ENCODE measurements at places on chromosomes 2 and 18.

- DNase-seq, result no peak
These were observed 38.4 kb downstream of the XIRP2 start for GRCh38 chr2:166926657-166927056.

DNA sequence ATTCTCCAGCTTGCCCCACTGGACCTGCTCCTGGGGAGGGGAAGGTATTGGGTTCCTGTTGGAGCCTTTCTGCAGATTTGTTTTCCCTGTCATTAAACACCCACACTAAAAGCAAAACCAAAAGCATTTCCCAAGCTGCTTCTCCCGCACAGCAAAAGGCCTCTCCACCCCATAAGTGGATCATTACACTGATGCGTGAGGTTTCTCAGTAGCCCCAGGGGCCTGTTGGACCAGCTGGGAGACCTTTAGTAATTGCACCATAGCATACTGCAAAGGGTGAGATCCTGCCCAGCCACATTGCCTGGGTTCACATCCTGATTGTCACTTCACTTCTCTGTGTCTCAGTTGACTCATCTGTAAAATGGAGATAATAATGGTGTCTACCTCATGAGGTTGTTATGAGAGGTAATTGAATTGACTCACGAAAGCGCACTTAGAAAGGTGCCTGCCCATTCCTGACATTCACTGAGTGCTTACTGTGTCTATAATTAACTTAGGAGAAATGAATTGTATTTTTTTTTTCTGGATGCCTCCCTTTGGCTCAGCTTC, 43.9 kb downstream of the TOGARAM2 start:
- DNase-seq, result no peak

- no peak for DNase-seq
These were observed 2069.6 kb upstream of the CELF4 start for GRCh38 chr18:39635192-39635591.

DNA sequence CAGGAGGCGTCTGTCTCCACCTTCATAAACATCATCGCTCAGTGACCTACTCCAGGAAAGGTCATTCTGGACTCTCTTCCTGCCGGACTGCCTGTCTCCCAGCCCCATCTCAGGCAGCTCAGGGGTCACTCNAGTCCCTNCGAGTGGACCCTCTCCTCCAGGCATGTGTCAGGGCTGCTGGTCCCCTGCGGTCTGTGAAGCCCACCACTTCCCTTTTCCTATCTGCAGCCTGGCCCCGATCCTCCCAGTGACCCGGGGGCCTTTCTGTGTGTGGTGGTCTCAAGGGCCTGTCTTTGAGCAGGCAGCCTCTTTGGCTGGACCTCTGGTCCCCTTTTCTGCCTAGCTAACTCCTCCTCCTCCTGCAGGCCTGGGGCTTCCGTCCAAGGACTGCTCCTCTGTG, 5.9 kb upstream of the PARD6G start:
- no peak for DNase-seq

GRCh38 chr2:203591642-203592041, 56.5 kb upstream of the RAPH1 start:
- DNase-seq, result no peak

DNA sequence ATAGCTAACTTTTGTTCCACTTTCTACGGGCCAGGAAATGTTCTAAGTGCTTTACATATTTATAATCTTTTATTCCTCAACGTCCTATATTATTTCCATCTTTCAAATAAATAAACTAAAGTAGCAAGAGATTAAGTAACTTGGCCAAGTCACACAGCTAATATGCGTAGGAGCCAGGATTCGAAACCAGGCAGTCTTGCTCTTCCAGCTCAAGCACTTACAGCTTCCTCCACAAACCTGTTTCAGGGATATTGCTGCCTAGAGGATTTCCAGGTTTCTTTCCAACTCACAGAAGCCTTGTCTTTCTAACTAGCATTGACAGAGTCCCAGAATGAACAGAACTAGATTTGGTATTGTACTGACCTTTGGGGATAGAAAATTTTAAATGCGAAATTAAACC, 102.5 kb downstream of the FIGN start:
- no peak for DNase-seq

DNA sequence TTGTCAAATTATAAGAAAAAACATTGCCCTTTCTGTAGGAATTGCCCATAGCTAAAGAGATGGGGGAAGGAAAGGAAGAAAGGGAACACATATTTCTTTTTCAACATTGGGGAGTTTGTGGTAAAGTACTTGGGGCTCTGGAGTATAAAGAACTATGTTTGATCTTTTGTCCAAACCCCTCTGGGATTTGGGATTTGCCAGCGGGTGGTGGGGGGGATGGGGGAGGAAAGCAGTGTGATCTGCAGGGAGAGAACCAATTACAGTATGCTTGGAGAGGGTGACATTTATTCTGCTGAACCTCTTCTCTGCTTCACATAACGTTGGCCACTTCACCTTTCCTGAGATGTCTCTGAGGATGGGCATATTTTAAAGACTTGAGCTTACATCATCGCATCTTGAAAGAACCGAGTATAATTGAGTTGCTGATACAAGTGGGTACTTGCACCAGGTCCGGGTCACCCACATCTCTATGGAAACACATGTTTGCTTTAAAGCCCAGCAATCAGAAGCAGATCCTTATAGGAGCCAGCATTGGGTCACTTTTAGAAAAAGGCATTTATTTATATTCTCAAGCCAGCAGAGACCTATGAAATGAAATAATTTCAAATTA, 73.1 kb downstream of the SPATS2L start:
- no peak for DNase-seq

GRCh38 chr2:236875906-236876505, 209.7 kb upstream of the COPS8 start:
- no peak for DNase-seq

GRCh38 chr2:9809448-9810088, 33.7 kb upstream of the TAF1B start:
- no peak for DNase-seq

DNA sequence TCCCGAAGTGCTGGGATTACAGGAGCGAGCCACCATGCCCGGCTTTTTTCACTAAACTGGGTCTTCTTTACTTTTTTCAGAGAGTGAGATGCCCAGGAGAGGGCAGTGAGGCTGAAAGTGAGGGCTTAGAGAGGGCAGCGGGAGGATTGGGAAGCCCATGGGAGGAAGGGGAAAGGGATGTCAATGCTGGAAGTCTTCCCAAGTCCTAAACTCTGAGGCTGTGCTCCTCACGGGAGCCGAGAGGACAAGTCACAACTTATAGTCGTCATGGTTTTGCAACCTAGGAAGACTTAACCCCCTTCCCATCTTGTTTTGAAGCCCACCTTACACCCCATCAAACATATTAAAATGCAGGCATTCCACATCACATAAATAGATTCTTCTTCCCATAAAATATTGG, 15.1 kb upstream of the MEP1B start:
- DNase-seq, result no peak

DNA sequence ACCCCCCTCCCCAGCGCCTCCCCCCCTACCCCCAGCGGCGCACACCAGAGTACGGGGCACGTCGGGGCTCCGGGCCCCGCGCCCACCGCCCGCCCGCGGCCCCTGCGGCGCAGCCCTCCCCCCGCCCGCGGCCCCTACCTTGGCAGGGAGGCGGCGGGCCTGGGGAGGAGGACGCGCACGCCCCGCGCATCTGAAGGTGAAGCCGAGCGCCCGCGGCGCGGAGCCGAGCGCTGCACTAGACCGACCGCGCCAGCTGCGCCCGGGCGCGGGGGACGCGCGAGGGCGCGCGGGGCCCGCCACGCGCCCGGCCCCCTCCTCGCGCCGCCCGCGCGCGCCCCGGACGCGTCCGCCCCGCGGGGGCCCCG, at the start of gene ZNF516:
Gene ZNF516 (minus strand): TSS at position 237 of the 365 bp plus-strand sequence. CDS start 52,188 bp downstream, outside the sequence.
- DNase-seq, result no peak

DNA sequence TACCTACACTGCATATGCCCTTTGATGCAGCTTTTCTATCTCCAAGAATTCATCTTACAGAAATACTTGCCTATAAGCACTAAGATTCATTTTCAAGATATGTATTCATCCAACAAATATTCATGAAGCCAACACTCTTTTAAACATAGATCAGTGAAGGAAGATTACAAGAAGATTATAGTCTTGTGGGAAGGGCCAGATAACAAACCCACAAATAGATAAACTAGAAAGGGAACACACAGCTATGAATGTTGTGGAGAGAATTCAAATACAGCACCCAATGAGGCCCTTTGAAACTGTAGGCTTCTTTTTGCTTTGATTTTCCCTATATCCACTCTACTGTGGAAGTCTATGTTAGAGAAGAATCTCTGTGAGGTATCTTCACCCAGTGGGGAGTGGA, 186.7 kb upstream of the RBMS1 start:
- DNase-seq, result no peak

DNA sequence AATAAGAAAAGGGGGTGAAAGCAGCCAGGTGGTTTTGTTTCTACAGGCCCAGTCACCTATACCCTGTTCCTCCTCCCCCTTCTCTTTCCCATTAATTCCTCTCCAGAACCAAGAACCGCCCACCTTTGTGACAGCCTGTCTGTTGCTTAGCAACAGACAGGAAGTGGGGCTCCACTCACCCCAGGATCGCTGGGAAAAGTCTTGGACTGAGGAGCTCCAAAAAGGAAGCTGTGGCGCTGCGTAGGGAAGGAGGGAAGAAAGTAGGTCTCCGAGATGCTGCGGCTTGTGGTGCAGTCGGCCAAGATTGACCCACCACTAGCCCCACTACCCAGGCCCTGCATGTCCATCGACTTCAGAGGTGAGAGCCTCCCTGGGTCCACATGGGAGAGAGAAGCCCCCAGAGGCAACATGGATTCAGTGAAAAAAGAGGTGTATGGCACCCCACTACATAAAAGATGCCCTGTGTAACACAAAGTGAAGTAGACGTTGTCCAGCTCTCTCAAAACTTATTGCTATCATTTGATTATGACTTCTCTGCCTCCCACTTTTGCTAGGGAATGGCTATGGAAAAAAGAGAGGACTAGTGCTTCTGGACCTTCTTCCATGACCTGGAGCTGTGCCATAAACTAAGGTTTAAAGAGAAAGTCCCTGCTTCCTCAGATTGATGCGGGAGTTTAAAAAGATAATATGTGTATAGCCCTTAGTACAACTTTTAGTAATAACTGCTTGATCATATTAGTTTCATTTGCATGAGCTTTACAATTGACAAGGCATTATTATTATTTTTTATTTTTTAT, at the start of gene FER1L5:
Gene FER1L5 (plus strand): TSS at position 201 of the 797 bp plus-strand sequence. CDS start 73 bp downstream, at position 274.
- DNase-seq, result no peak

DNA sequence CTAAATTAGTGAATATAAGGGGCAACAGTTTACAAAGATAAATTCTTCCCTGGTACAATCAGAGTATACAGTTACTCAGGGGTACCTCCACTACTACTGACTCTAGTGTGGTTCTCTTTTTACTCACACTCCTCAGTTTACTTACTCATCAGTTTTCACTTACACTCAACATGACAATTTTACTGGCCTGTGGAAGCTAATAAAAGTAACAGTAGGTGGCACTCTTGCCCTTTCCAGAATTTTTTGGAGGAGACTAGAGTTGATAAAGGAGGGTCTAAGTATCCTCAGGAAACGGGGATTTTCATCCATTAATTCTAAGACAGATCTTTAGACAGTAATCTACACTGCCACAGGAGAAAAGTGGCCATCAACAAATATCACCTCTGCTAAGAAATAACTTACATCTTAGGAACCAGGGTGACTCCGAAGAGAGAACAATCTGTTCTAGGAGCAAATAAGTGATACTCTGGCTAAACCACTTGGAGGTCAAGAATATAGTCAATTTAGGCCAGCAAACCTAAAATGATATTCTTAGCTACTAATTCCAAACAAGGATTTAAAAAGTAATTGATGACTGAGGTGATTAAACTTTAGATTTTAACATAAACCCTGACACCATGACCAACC, 61.3 kb downstream of the ATL2 start:
- DNase-seq, result peak; percentile 18

- no peak for DNase-seq
These were observed 53.5 kb upstream of the SPOPL start for GRCh38 chr2:138447889-138448570.

DNA sequence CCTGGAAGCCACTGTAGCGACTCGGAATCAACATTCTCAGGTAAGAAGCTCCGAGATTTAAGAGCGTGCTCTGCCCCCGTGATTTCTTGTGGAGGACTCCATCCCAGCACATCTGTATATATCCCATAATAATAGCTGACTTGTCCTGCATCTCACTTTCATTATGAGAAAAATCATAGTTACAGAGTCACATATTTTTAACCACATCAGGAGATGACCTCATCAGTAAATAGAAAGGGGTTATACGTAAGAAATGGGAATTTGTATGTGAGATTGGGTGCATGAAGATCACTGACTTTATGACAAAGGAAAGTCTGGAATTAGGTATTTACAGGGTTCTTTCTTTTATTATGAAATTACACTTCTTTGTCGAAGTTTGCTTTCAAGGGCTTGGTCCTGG, 16.4 kb upstream of the TMEM18 start:
- no peak for DNase-seq

DNA sequence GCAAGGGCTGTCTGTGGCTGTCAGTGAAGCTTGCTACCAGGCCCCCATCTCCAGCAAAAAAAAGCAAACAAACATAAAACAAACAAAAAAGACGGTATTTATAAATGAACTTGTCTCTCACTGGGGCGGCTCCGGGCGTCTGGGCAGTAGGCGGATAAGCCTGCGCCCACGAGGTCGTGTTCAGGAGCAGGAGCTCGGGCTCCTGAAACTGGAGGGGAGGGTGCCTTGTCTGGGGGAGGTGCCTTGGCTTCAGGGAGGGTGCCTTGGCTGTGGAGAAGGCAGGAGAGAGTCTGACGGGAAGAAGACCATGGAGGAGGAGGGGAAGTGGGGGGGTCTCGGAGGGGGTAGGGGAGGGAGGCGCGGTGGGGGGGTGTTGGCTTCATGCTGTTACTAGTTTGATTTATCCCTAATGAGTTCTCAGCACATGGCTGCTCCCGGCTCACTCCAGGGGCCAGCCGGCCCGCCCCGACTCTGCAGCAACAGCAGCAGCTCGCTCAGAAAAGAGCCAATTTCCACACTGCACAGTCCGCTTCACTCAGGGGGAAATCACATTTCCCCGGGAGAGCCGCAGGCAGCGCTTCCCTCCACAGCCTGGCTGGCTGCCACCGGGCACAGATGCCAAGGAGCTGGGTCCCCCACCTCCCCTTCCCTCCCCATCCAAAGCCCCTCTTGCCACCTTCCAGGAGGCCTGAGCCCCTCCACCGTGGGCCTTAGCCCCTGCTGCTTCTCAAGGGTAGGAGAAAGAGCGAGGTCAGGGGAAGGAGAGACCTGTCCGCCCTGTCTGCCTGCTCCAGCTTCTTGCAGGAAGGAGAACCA, 38.7 kb downstream of the PSD4 start:
- DNase-seq, result no peak

- DNase-seq, result no peak
These were observed 1.7 kb upstream of the MYOM1 start for GRCh38 chr18:3221496-3221895.

GRCh38 chr2:175036582-175037018, 31.4 kb upstream of the CHN1 start:
- DNase-seq, result no peak

Measured in GM18507 (cell line).